ENCODE measurements at places on chromosomes 7 and 10.

GRCh38 chr7:135147341-135147898 lies 452 bp upstream of the TMEM140 start:
- no peak for DNase-seq

GRCh38 chr7:71637578-71637977 lies 505.6 kb downstream of the GALNT17 start:
- DNase-seq = no peak

DNA sequence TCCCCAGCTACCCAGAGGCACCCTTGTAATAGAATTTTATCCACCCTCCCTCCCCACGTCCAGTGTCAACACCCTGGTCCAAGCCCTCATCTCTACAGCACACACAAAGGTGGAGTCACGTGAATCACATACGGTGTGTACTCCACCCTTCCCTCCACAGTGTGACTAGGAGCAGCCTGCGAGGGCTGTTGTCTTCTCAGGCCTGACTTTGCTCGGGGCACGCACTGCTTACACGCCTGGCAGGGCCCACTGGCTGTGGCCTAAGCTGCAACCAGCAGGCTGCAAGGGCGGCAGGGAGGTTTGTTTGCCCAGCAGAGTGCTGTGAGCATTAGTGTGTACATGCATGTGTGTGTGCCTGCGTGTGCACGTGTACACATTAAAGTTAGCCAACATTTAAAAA lies 93.7 kb downstream of the COBL start:
- DNase-seq = no peak

GRCh38 chr10:72248468-72249151 lies 25.1 kb upstream of the DDIT4 start:
- peak; percentile 64 for DNase-seq
